ENCODE measurements at places on chromosomes 2 and 18. TPM values are rescaled to one million over a fixed set of nuclear protein-coding genes. Genes with fewer than 3 reads are reported as not detected.

- DNase-seq, result no peak
- H3K4me1 ChIP-seq, result no peaks in the 10 kb centered on the region
- H3K27ac ChIP-seq, result no peak overlapping the region
- no peaks in the 10 kb centered on the region for H3K27me3 ChIP-seq
- no peaks in the 10 kb centered on the region for H3K36me3 ChIP-seq
Measured at GRCh38 chr2:47236503-47237215, 81.6 kb upstream of the STPG4 start.

GRCh38 chr2:221574231-221574570 lies 2.1 kb upstream of the EPHA4 start:
- no peak overlapping the region for H3K27ac ChIP-seq
- H3K4me3 ChIP-seq, result peak overlapping the region; percentile 88
- H3K4me1 ChIP-seq, result peaks cover 29% of the 10 kb centered on the region
- no peaks in the 10 kb centered on the region for H3K36me3 ChIP-seq
- H3K27me3 ChIP-seq, result no peaks in the 10 kb centered on the region

Gene TTC39C
- 42.5 TPM for total RNA-seq

Gene ARHGAP25
- total RNA-seq, result 9.6 TPM

- H3K27ac ChIP-seq, result no peak overlapping the region
- H3K36me3 ChIP-seq, result no peaks in the 10 kb centered on the region
- H3K4me3 ChIP-seq, result no peak overlapping the region
- no peak for DNase-seq
Measured at GRCh38 chr2:4091869-4092268, 388.5 kb downstream of the DCDC2C start.

Gene FOXD4L1
- total RNA-seq, result not detected

Gene CGREF1
- total RNA-seq, result 2.2 TPM

GRCh38 chr2:100141906-100142305 lies 484 bp downstream of the AFF3 start:
- no peak overlapping the region for H3K27ac ChIP-seq
- no peak overlapping the region for H3K4me3 ChIP-seq
- DNase-seq, result no peak
- no peaks in the 10 kb centered on the region for H3K27me3 ChIP-seq
- H3K4me1 ChIP-seq, result no peaks in the 10 kb centered on the region

GRCh38 chr2:10293603-10294002 lies 9.1 kb upstream of the HPCAL1 start:
- no peak overlapping the region for H3K4me3 ChIP-seq
- H3K27me3 ChIP-seq, result no peaks in the 10 kb centered on the region
- no peak for DNase-seq
- H3K36me3 ChIP-seq, result no peaks in the 10 kb centered on the region
- H3K27ac ChIP-seq, result no peak overlapping the region
- no peaks in the 10 kb centered on the region for H3K4me1 ChIP-seq

GRCh38 chr2:207868855-207869596 lies 99.3 kb upstream of the FZD5 start:
- H3K27ac ChIP-seq, result no peak overlapping the region
- no peaks in the 10 kb centered on the region for H3K36me3 ChIP-seq
- no peak for DNase-seq
- no peaks in the 10 kb centered on the region for H3K4me1 ChIP-seq
- H3K4me3 ChIP-seq, result no peak overlapping the region

GRCh38 chr18:44679914-44680272 lies 795 bp upstream of the SETBP1 start:
- DNase-seq, result no peak
- peaks cover 45% of the 10 kb centered on the region for H3K4me1 ChIP-seq
- H3K36me3 ChIP-seq, result no peaks in the 10 kb centered on the region
- peak overlapping the region; percentile 96 for H3K27ac ChIP-seq
- H3K4me3 ChIP-seq, result peak overlapping the region; percentile 94

- no peak overlapping the region for H3K4me3 ChIP-seq
- H3K4me1 ChIP-seq, result peaks cover 15% of the 10 kb centered on the region
- H3K27me3 ChIP-seq, result no peaks in the 10 kb centered on the region
- H3K36me3 ChIP-seq, result no peaks in the 10 kb centered on the region
Measured at GRCh38 chr2:223724861-223725260, 112.5 kb downstream of the AP1S3 start.

Gene HMSD
- total RNA-seq, result not detected

Gene NTSR2
- not detected for total RNA-seq

Data from vagina (tissue), 2 donors.